ENCODE measurements at places on chromosomes 12 and 14.

GRCh38 chr12:130456375-130457199, 118.9 kb downstream of the PIWIL1 start:
- DNase-seq, result no peak

GRCh38 chr12:98606359-98606988, 13.0 kb downstream of the SLC25A3 start:
- DNase-seq, result no peak

DNA sequence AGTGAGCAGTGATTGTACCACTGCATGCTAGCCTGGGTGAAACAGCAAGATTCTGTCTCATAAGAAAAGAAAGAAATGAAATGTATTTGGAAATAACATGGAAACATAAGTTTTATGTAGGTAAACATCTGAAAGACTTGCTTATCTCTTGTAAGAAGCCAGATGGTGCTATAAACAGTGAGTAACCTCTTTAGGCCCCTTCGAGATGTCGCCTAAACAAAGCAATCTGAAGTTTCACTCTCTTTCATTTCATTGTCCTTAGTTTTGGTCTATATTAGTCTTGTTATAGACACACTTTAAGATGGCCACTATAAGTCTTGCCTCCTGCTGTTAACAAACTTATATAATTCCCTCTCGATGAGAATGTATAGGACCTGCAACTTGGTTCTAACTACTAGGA, 472.6 kb upstream of the ATP2B1 start:
- DNase-seq, result no peak

- DNase-seq, result no peak
These were observed 162.9 kb downstream of the KSR2 start for GRCh38 chr12:117805865-117806264.

- no peak for DNase-seq
These were observed at the start of gene CELA1 for GRCh38 chr12:51346581-51346980. TSS of gene CELA1 (minus strand) at chr12:51346679. CDS start at chr12:51346638, 41 bp downstream.

- no peak for DNase-seq
These were observed 156.5 kb upstream of the RMST start for GRCh38 chr12:97306147-97306546.

- no peak for DNase-seq
These were observed 95.4 kb downstream of the HELB start for GRCh38 chr12:66397574-66398290.

GRCh38 chr14:105307052-105307727, 6.4 kb upstream of the BRF1 start:
- no peak for DNase-seq

- no peak for DNase-seq
These were observed 176.6 kb downstream of the TTC7B start for GRCh38 chr14:90639641-90640040.

- DNase-seq, result no peak
These were observed at the start of gene APOF for GRCh38 chr12:56362130-56363059. TSS of gene APOF (minus strand) at chr12:56362857. CDS start at chr12:56362745, 112 bp downstream.

DNA sequence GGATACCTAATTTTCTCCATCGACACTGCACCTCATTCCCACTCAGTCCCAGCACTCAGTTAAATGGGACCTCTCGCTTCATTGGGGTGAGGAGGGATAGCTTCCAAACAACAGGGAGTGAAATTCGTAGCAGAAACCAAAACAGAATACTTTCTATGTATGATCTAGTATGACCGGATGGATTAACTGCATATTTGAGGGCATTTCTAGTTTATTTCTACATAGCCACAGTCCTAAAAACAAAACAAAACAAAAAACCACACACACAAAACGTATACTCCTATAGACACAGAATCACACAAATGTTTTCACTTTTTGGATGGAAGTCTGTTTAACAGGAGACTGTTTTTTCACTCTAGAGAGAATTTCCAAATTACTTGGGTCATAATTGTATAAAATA, 307.5 kb upstream of the FKBP4 start:
- DNase-seq, result no peak

DNA sequence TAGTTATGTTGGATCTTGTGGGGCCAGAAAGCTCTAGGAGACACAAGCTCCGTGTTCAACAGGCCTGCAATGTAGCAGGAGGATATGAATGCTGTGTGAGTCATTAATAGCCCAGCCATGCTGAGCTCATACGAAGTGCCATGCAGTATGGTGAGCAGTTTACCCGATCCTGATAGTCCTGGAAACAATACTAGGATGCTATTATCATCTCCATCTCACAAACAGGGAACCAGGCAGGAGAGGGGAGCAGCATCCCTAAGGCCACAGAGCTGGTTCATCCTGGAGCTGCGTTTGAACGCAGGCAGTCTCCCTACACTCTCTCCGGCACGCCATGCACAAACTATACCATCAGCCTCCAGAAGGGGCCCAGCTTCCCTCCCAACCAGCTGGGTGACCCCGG, 20.5 kb downstream of the TTC7B start:
- DNase-seq, result no peak

DNA sequence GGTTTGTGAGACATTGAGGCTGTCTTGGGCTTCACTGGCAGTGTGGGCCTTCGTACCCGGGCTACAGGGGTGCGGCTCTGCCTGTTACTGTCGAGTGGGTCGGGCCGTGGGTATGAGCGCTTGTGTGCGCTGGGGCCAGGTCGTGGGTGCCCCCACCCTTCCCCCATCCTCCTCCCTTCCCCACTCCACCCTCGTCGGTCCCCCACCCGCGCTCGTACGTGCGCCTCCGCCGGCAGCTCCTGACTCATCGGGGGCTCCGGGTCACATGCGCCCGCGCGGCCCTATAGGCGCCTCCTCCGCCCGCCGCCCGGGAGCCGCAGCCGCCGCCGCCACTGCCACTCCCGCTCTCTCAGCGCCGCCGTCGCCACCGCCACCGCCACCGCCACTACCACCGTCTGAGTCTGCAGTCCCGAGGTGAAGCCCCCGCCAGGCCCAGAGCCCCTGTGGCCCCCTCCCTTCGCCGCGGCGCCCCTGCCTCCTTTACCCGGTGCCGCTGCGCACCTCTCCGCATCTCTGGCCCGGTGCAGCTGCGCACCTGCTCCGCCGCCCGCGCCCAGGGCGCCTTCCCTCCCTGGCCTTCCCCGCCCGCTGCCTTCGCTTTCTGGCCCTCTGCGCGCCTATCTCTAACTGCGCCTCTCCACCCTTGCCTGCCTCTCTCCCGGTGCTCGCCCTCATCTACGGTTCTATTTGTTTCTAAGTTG, at the start of gene ENO2:
Gene ENO2 (plus strand): TSS at position 335 of the 701 bp plus-strand sequence. CDS start 1,253 bp downstream, outside the sequence.
- DNase-seq, result peak; percentile 61

GRCh38 chr14:58947156-58947555, 241.3 kb upstream of the DAAM1 start:
- no peak for DNase-seq

DNA sequence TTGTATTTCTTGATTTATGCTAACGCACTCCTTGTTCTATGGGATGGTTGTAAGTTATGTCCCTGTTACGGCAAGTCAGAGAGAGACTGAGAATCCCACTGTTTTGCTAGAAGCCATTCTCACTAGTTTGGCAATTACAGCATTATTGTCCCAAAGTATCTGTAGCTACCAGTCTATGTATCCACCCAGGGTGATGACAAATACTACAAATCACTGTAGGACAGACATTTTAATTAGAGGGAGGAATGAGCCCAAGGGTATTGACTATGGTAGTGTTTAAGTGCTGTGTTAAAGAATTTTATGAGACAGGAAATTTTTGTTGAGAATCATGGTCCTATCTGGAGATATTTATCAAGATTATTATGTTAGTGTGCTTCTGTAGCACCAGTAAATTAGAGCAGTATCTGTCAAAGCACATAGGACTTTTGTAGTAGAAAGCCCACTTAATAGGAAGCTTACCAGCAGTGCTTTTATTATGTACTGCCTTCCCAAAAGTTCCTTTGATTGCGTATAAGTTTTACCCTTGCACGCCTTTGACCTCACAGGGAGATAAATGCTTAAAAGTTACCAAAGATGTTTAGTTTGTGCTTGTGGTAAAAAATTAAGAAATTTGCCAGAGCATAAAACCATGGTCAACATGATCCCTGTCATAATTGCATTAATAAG, 10.7 kb downstream of the PRKCH start:
- DNase-seq, result no peak

GRCh38 chr14:79354336-79354735, 857.0 kb downstream of the DIO2 start:
- DNase-seq, result no peak

GRCh38 chr14:104078031-104078455, 7.5 kb upstream of the ASPG start:
- peak; percentile 83 for DNase-seq

- DNase-seq, result no peak
These were observed 60.2 kb upstream of the RTRAF start for GRCh38 chr14:51929166-51929565.

GRCh38 chr12:7723926-7724325, 12.7 kb downstream of the DPPA3 start:
- DNase-seq, result no peak

- no peak for DNase-seq
These were observed 23.6 kb upstream of the REP15 start for GRCh38 chr12:27672643-27673042.

DNA sequence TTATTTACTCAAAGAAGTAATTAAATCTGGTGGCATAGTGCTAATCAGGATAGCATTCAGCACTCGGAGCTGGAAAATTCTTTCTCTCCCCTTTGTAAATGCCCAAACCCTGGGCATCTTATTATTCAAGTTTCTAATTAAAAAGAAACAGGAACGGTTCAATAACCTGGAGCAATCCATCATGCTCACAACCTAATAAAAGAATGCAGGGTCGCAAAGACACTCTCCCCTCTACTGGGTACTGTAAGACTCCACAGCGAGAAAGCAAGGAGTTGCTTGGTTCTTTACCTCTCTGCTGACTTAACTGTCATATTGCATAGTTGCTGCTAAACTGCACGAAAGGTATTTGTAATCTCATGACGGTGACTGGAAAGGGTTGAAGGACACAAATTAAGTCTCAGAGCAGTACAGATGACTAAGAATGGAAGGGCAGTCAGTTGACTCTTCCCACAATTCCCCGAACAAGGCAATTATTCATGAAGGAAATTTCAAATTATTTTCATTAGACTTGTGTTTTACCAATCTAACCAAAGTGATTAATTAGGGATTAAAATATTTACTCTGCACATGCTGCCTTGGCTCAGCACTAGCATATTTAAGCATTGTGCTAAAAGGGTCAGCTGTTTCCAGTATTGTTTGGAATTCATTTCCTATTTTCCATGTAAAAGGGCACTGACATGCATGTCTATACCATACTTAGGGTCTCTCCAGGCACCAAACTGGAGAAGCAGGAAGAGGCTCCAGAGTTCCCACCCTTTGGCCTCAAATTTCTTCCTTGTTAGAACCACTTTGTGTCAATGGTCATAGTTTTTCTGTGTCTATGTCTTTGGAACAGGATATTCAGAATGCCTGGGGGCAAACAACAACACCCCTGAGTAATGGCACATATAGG, 182.2 kb downstream of the EXOC5 start:
- DNase-seq, result no peak

DNA sequence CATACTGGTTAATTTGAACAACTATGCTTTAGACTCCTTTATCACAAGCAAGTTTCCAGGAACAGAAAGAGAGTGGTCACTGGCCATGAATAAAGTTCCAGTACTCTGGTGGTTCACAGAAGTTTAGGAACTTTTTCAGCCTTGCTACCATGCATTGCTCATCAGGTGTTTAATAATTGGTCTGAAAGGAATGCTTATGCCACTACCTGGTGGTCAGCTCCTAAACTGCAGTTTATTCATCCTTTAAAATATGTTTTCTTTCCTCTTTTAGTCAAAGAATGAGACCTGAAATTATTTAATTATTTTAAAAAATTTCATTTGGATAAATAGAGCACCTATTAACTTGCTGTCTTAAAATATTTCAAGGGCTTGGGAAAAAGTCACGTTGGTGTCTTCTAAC, 260.1 kb upstream of the OR4E1 start:
- no peak for DNase-seq

DNA sequence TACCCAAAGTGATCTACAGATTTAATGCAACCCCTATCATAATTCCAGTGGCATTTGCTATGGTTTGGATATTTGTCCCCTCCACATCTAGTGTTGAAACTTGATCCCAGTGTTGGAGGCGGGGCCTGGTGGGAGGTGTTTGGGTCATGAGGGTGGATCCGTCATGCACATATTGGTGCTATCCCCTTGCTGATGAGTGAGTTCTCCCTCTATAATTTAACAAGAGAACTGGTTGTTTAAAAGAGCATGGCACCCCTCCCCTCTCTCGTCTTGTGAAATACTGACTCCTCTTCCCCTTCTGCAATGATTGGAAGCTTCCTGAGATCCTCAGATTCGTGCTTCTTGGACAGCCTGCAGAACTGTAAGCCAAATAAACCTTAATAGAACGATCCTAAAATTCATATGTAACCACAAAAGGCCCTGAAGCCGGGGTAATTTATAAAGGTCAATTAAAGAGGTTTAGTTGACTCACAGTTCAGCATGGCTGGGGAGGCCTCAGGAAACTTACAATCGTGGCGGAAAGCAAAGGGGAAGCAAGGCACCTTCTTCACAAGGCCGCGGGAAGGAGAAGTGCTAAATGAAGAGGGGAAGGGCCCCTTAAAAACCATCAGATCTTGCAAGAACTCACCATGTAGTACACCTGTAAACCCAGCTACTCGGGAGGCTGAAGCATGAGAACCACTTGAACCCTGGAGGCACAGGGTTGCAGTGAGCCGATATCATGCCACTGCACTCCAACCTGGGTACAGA, 41.2 kb downstream of the SLC39A9 start:
- DNase-seq, result no peak

DNA sequence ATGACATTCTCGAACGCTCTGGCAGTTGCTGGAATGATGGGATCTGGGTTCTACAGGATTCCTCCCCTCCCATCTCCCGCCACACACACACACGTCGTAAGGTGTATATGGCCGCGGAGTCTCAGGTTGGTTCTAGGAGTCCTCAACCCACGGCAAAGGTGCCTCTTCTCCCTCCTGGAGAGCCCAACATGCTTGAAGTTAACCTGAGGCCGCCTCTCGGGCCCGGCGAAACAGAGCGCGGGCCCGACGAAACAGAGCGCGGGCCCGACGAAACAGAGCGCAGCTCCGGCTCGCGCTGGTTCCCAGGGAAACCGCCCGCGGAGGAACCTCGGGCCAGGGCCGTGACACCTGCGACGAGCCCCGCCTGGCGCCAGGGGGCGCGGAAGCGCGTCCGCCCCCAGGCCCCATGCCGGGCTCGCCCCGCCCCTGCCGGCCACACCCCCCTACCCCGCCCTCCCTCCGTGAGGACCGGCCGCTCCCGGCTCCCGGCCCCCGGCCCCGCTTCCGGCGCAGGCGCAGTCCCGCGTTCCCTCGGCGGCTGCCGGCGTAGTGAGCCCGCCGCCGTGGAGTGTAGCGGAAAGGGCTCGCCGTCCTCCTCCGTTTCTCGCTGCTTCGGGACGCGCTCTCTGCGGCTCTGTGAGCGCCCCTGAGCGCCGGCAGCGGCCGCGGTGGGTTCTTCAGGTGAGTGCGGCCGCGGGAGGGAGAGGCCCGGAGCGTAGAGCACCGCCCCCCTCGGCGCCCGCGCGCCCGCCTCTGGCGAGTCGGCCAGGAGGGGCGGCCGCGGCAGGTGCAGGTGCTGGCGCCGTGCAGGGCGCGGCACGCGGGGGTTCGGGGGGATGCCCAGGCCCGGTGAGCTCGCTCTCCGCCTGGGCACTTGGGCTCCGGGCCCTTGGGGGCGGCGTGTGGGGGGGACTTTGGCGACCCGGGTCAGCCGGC, at the start of gene RAB3IP:
Gene RAB3IP (plus strand): TSS at position 510 of the 936 bp plus-strand sequence. CDS start 16,549 bp downstream, outside the sequence.
- peak; percentile 97 for DNase-seq

- no peak for DNase-seq
These were observed 28.4 kb downstream of the SLC7A8 start for GRCh38 chr14:23154964-23155587.

- no peak for DNase-seq
These were observed 613.9 kb upstream of the NOVA1 start for GRCh38 chr14:27211741-27212140.

- no peak for DNase-seq
These were observed 838.2 kb upstream of the MGAT4C start for GRCh38 chr12:87094356-87094755.

- DNase-seq, result peak; percentile 34
These were observed 74.9 kb downstream of the NTF3 start for GRCh38 chr12:5506821-5507231.
